Endothelial cell (in vitro differentiated cells): ENCODE measurements at places on chromosomes 12 and 14.
A peak's percentile ranks its signal among the peaks of the same experiment; 100 is the strongest.

DNA sequence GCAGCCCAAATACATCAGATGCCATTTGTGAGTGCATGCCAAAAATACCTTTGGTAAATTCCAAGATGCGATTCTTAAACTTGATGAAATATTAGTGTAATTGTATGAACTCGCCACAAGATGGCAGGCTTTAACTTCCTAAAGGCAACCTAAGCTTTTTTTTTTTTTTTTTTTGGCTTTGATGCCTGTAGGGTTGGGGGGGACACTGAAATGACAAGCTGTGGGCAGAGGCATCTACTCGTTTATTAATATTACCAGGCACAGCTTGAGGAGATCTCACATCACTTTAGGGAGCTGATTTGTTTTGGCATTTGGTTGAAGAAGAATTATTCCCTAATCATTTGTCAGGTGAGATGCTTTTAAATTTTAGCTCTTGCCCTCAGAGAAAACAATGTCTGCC is 126.7 kb upstream of the CCDC196 start:
- no peak overlapping the region for H3K27ac ChIP-seq
- no peaks in the 10 kb centered on the region for H3K36me3 ChIP-seq
- peaks cover 7% of the 10 kb centered on the region for H3K27me3 ChIP-seq
- H3K4me1 ChIP-seq: peaks cover 3% of the 10 kb centered on the region
- DNase-seq: peak; percentile 35
- no peak overlapping the region for H3K4me3 ChIP-seq

GRCh38 chr14:61145903-61146481 is 135.1 kb downstream of the TMEM30B start:
- H3K4me1 ChIP-seq: peaks cover 4% of the 10 kb centered on the region
- H3K27ac ChIP-seq: no peak overlapping the region
- no peak overlapping the region for H3K4me3 ChIP-seq
- DNase-seq: no peak
- H3K36me3 ChIP-seq: peaks cover 18% of the 10 kb centered on the region
- peaks cover 2% of the 10 kb centered on the region for H3K27me3 ChIP-seq

DNA sequence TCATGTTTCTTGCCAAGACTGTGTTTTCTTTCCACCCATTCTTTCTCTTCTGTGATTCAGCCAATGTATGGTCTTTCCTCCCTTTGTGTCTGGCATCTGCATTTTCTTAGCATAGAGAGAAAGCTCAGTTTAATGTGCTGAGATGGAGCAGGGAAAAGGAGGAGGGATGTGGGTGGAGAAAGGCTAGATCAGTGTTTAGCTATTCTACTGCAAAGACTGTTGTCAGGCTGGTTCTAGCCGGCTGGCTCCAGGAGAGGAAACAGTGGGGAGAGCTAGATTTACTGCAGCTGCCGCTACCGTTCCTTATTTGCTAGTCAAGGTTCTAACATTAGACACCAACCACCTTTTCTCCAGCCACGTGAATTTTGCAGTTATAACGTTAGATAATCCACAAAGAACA is 5.2 kb upstream of the RIMKLB start:
- H3K4me1 ChIP-seq: peaks cover 28% of the 10 kb centered on the region
- H3K27ac ChIP-seq: peak overlapping the region; percentile 93
- H3K27me3 ChIP-seq: peaks cover 6% of the 10 kb centered on the region
- peaks cover 5% of the 10 kb centered on the region for H3K36me3 ChIP-seq
- DNase-seq: peak; percentile 58

GRCh38 chr12:106119301-106119700 is 19.5 kb downstream of the NUAK1 start:
- DNase-seq: no peak
- H3K4me3 ChIP-seq: no peak overlapping the region
- H3K27ac ChIP-seq: no peak overlapping the region
- H3K27me3 ChIP-seq: peaks cover 4% of the 10 kb centered on the region
- peaks cover 16% of the 10 kb centered on the region for H3K4me1 ChIP-seq

DNA sequence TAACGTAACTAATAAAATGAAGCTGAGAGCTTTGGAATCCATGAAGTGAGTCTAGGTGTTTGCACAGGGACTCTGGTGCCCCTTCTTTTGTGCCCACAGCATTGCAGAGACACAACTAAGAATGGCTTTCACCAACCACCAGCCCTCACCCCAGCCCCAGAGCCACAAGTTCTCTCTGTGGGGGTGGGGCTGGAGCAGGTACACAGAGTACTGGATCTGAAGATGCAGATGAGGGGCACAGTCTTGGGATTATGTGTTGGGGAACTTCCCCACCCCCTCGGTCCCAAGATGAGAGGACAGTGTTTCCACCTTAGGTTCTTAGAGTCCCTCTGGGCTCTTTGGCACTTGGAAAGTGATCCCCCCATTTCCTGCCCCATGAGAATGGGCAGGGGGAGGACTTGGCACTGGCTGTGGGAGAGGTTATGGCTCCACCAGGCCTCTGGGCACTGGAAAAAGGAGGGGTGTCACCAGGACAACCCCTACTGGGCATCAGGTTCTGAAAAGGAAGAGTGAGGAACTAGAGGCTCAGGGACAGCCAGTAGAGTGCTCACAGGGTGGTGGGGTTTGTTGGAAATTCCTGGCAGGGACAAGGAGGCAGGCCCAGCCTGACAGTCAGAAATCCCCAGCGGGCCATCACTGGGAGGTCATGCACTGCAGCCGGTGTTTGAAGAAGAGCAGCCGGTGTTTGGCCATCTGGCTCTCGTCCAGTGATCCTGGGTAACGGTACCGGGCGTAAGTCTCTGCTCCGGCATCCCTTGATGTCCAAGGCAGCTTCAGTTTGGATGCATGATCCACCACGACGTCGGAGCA is 6.7 kb downstream of the B4GALNT1 start:
- peaks cover 48% of the 10 kb centered on the region for H3K27me3 ChIP-seq
- no peak overlapping the region for H3K4me3 ChIP-seq
- peaks cover 11% of the 10 kb centered on the region for H3K36me3 ChIP-seq
- H3K27ac ChIP-seq: no peak overlapping the region
- no peak for DNase-seq

GRCh38 chr12:62581288-62582064 is 114.8 kb downstream of the MON2 start:
- H3K4me3 ChIP-seq: no peak overlapping the region
- H3K27ac ChIP-seq: no peak overlapping the region
- no peaks in the 10 kb centered on the region for H3K4me1 ChIP-seq
- no peak for DNase-seq

- no peak overlapping the region for H3K4me3 ChIP-seq
- no peaks in the 10 kb centered on the region for H3K27me3 ChIP-seq
- H3K4me1 ChIP-seq: peaks cover 3% of the 10 kb centered on the region
- DNase-seq: no peak
- H3K36me3 ChIP-seq: peaks cover 16% of the 10 kb centered on the region
- H3K27ac ChIP-seq: no peak overlapping the region
These were observed 80.9 kb downstream of the TESC start for GRCh38 chr12:117018276-117018675.

- no peaks in the 10 kb centered on the region for H3K4me1 ChIP-seq
- no peaks in the 10 kb centered on the region for H3K36me3 ChIP-seq
- no peaks in the 10 kb centered on the region for H3K27me3 ChIP-seq
These were observed 38.1 kb upstream of the SLC2A13 start for GRCh38 chr12:40144023-40144422.

DNA sequence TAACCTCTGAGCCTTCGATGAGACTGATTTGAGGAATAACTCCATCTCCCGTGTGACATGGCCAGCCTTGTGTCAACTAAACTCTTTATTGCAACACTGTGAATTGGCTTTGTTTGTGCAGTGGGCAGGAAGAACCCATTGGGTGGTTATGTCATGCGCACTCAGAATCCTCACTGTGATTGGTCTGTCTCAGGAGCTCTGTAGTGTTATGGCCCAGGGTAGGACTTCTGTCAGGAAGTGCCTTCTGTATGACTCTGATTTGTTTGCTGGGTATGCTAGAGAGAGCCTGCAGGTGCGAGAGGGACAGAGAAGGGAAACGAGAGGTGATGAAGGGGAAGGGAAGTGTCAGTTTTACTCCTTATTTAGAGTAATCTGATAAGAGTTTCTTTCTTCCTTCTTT is 71.5 kb upstream of the DCD start:
- H3K4me1 ChIP-seq: peaks cover 3% of the 10 kb centered on the region
- H3K27me3 ChIP-seq: no peaks in the 10 kb centered on the region
- H3K27ac ChIP-seq: no peak overlapping the region
- no peak for DNase-seq
- no peak overlapping the region for H3K4me3 ChIP-seq

DNA sequence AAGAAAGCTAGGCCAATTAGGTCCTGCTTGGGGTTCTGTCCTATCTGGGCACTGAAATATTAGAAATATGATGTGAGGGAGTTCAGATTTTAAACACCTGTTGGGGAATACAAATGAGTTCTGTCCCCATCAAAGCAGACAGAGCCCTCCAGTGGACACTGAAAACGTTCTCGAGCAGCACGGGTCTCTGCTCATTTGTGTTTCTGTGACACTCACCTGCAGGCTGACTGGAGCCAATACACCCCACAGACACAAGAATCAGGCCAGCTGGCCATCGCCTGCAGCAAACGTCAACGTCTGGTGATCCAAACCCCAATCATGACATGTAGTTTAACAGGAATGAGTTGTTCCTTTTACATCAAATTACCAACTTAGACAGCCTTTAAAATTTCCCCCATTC is 493.4 kb upstream of the TMEM132C start:
- peaks cover 21% of the 10 kb centered on the region for H3K36me3 ChIP-seq
- H3K27me3 ChIP-seq: peaks cover 4% of the 10 kb centered on the region
- H3K4me1 ChIP-seq: no peaks in the 10 kb centered on the region
- H3K4me3 ChIP-seq: no peak overlapping the region
- DNase-seq: no peak

GRCh38 chr14:103142026-103142425 is 18.8 kb downstream of the TNFAIP2 start:
- no peak overlapping the region for H3K27ac ChIP-seq
- no peak for DNase-seq
- peaks cover 7% of the 10 kb centered on the region for H3K27me3 ChIP-seq

- H3K27me3 ChIP-seq: peaks cover 4% of the 10 kb centered on the region
- peaks cover 21% of the 10 kb centered on the region for H3K4me1 ChIP-seq
- peak; percentile 82 for DNase-seq
- peaks cover 6% of the 10 kb centered on the region for H3K36me3 ChIP-seq
- H3K4me3 ChIP-seq: peak within 1 kb of the TSS; percentile 99
These were observed at the start of the genes AREL1 and FCF1 for GRCh38 chr14:74712499-74713394. AREL1 (minus strand) TSS chr14:74713080; CDS start chr14:74685615, 27,465 bp downstream. FCF1 (plus strand) TSS chr14:74713144; CDS start chr14:74713198, 54 bp downstream.

DNA sequence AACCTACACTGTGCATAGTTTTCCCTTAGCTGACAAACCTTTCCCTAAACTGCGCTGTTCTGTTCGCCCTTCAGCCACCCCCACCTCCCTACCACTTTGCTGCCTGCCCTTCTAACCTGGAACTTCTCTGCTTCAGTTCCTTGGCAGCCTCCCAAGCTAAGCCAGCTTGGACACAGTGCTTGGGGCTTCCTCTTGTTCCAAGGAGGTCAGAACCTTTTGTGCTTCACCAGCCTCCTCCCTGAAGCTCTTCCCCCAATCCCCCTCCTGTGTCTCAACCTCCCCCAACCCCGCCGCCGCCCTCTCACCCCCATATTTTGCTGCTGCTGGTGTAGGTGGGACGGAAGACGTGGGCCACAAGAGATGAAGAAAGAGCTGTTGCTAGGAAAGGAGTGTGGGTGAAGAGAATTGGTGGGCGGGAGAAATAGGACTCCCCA is 8.1 kb upstream of the RIC8B start:
- no peak overlapping the region for H3K4me3 ChIP-seq
- H3K27me3 ChIP-seq: no peaks in the 10 kb centered on the region
- H3K27ac ChIP-seq: no peak overlapping the region
- H3K4me1 ChIP-seq: no peaks in the 10 kb centered on the region

- H3K4me1 ChIP-seq: no peaks in the 10 kb centered on the region
- no peak overlapping the region for H3K4me3 ChIP-seq
- H3K36me3 ChIP-seq: no peaks in the 10 kb centered on the region
- no peak for DNase-seq
- H3K27me3 ChIP-seq: no peaks in the 10 kb centered on the region
These were observed 445.6 kb upstream of the MIS18BP1 start for GRCh38 chr14:45698462-45699134.

- no peak overlapping the region for H3K4me3 ChIP-seq
- H3K27ac ChIP-seq: no peak overlapping the region
- peaks cover 3% of the 10 kb centered on the region for H3K27me3 ChIP-seq
- H3K4me1 ChIP-seq: peaks cover 9% of the 10 kb centered on the region
These were observed 115.4 kb downstream of the EXOC5 start for GRCh38 chr14:57153286-57153685.

DNA sequence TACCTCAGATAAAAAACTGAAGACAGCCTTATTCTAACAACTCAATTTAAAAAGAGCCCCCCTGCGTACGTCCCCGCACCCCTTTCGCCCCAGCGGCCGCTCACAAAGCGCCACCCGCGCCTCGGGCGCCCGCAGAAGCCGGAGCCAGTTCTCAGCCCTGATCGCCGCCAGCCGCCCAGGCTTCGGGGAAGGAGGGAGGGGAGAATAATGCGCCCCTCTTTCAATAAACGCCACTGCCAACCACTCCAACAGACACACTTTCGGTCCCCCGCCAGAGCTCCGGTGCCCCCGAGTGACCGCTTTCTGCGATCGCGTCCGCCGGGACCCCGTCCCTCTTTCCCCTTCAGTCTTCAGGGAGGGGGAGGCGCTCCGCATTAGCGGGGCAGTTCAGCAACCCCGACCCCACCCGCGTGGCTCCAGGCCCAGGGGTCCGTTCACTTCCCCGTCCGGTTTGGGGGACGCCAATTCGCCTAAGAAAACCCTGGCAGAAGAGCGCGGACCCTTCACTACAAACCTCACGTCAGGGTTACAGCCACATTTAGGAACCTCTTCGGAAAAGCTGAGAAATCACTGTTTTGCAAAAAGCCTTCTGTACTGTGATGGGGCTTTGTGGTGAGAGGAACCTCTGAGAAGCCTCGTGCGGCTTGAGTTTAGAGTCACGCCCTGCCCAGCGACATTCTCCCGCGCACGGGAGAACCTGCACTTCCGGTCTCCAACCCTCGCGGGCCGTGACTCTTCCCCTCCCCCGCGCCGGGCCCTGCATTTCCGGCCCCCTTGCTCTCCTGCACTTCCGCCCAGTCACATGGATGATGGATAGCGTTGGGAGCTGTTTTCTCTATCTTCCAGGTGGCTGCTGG is 18.7 kb downstream of the FOXG1 start:
- no peak overlapping the region for H3K27ac ChIP-seq
- H3K4me1 ChIP-seq: peaks cover 15% of the 10 kb centered on the region
- peaks cover 3% of the 10 kb centered on the region for H3K27me3 ChIP-seq
- peak; percentile 49 for DNase-seq
- H3K36me3 ChIP-seq: no peaks in the 10 kb centered on the region

GRCh38 chr14:51628238-51628637 is 23.5 kb upstream of the FRMD6 start:
- H3K27ac ChIP-seq: no peak overlapping the region
- DNase-seq: no peak
- H3K36me3 ChIP-seq: no peaks in the 10 kb centered on the region
- H3K4me1 ChIP-seq: no peaks in the 10 kb centered on the region
- no peaks in the 10 kb centered on the region for H3K27me3 ChIP-seq

GRCh38 chr12:103679421-103680170 is 92.5 kb downstream of the STAB2 start:
- no peak overlapping the region for H3K27ac ChIP-seq
- H3K4me3 ChIP-seq: no peak overlapping the region
- peaks cover 20% of the 10 kb centered on the region for H3K4me1 ChIP-seq
- H3K36me3 ChIP-seq: no peaks in the 10 kb centered on the region
- no peak for DNase-seq

DNA sequence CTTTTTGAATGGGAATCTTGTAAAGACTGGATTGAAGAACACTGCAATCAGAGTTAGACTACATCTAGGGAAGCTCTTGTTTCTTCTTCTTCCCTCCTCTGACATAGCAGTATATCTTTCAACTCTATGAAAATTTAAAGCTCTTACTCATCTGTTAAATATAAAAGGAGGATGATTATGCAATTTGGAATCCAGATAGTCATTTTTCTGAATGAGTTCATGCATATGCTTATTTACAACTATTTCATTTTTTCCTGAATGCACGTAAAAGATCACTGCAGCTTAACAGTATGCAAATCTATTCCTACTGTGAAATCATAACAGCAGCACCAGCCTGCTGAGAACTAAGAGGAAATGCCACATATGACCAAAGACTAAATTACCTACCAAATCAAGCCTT is 133.5 kb upstream of the TMCC3 start:
- H3K4me3 ChIP-seq: no peak overlapping the region
- peaks cover 24% of the 10 kb centered on the region for H3K4me1 ChIP-seq
- no peak for DNase-seq
- H3K27me3 ChIP-seq: peaks cover 4% of the 10 kb centered on the region
- no peaks in the 10 kb centered on the region for H3K36me3 ChIP-seq
